Natural killer cell (primary cell): ENCODE measurements at places on chromosomes 12 and 14.
A peak's percentile ranks its signal among the peaks of the same experiment; 100 is the strongest.

GRCh38 chr12:57092876-57093414 lies 4.0 kb downstream of the NAB2 start:
- H3K27me3 ChIP-seq, result no peaks in the 10 kb centered on the region
- H3K4me1 ChIP-seq, result peaks cover 41% of the 10 kb centered on the region
- no peak overlapping the region for H3K27ac ChIP-seq
- no peak for DNase-seq
- H3K36me3 ChIP-seq, result peaks cover 32% of the 10 kb centered on the region

DNA sequence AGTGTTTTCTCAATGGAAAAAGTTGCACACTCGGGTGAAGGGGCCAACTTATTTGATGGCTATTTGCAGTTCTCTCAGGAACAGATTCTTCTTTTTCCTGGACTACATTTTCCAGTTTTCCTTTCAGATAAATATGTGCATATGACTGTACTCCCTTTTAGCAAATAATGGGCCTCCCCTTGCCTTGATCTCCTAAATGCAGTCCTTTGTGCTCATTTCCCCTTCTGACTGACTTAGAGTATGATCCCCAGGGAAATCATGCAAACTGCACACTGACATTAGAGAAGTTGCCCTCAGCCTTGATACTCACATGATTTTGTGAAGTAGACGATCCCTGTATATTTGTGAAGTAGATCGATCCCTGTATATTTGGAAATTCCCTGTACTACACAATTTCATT lies 492.9 kb upstream of the NOVA1 start:
- no peak overlapping the region for H3K4me3 ChIP-seq
- no peaks in the 10 kb centered on the region for H3K36me3 ChIP-seq
- H3K27ac ChIP-seq, result no peak overlapping the region
- H3K4me1 ChIP-seq, result no peaks in the 10 kb centered on the region
- DNase-seq, result no peak
- H3K27me3 ChIP-seq, result no peaks in the 10 kb centered on the region

GRCh38 chr14:90696720-90697119 lies 119.5 kb downstream of the TTC7B start:
- no peaks in the 10 kb centered on the region for H3K36me3 ChIP-seq
- H3K4me3 ChIP-seq, result no peak overlapping the region
- H3K27me3 ChIP-seq, result no peaks in the 10 kb centered on the region
- DNase-seq, result no peak
- no peaks in the 10 kb centered on the region for H3K4me1 ChIP-seq

GRCh38 chr14:93060841-93061240 lies 54.9 kb downstream of the ITPK1 start:
- H3K27me3 ChIP-seq, result no peaks in the 10 kb centered on the region
- peaks cover 53% of the 10 kb centered on the region for H3K4me1 ChIP-seq
- H3K27ac ChIP-seq, result no peak overlapping the region
- no peak overlapping the region for H3K4me3 ChIP-seq

GRCh38 chr14:65370801-65371248 lies 41.7 kb upstream of the FUT8 start:
- H3K36me3 ChIP-seq, result no peaks in the 10 kb centered on the region
- H3K4me1 ChIP-seq, result peaks cover 4% of the 10 kb centered on the region
- no peaks in the 10 kb centered on the region for H3K27me3 ChIP-seq
- DNase-seq, result no peak
- no peak overlapping the region for H3K27ac ChIP-seq

DNA sequence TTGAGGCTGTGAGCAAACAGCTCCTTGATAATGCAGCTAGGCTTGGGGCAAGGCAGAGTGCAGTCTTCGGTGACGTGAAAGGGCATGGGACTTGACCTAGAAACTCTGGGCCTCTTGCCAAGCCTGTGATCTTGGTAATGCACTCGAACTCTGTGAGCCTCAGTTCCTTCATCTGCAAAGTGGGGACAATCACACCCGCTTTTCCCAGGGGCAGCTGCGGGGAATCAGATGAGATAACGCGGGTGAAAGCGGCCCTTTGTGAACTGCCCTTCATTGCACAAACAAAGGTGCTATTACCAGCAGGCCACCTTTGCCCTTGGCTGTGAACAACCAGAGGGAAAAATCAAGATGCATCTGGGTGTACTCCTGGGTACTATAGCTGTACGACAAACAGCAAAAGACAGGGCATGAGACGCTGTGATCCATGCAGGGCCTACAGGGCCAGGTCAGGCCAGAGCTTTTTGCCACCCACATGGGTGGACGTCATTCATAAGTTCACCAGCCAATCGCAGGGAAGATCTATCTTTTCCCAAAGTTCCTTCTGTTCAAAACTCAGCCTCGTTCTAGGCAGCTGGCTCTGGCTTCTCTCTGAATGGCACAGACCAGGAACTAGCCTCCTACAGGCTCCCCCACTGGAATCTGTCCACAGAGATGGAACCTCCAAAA lies 3.2 kb downstream of the MSI1 start:
- peaks cover 5% of the 10 kb centered on the region for H3K4me1 ChIP-seq
- H3K4me3 ChIP-seq, result no peak overlapping the region
- no peak for DNase-seq

DNA sequence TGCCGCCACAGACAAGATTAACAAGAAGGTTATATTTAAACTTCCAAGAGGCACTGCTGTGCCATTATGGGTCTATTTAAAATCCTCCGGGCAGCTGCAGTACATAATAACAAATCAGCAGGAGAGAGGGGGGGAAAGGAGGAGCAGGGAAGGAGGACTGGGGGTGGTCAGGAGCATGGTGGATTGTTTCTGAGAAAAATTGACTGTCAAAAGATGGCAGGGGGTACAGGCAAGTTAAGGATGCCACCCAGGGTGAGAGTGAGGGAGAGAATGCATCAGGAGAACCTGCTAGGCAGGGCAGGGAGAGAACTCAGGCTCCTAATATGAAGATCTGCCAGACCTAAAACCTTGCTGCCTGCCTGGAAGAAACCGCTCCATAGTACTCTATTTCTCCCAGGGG lies 181.8 kb downstream of the GRIN2B start:
- H3K4me1 ChIP-seq, result no peaks in the 10 kb centered on the region
- H3K27me3 ChIP-seq, result no peaks in the 10 kb centered on the region
- no peaks in the 10 kb centered on the region for H3K36me3 ChIP-seq

GRCh38 chr12:6691473-6691872 lies 2.3 kb upstream of the ZNF384 start:
- H3K4me3 ChIP-seq, result no peak overlapping the region
- H3K4me1 ChIP-seq, result peaks cover 22% of the 10 kb centered on the region
- no peaks in the 10 kb centered on the region for H3K36me3 ChIP-seq

DNA sequence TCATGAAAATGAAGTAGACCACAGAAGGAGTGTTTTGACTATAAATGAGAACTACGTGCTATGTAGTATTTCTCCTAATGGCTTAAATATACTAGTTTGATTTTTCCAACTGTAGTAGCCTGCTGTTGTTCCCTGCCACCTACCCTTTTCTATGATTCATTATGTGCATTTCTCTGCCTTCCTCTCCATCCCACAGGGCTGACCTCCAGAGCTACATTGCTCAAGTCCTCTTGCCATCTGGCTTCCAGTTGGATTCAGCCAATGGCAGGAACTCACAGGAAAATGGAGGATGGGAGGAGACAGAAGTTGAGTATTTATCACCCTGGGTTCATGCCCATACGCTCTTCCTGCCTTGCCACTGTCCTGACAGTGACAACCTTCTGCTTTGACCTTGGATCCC lies 515.3 kb downstream of the SOX5 start:
- H3K27me3 ChIP-seq, result no peaks in the 10 kb centered on the region
- H3K4me3 ChIP-seq, result no peak overlapping the region
- H3K36me3 ChIP-seq, result no peaks in the 10 kb centered on the region
- no peaks in the 10 kb centered on the region for H3K4me1 ChIP-seq
- no peak overlapping the region for H3K27ac ChIP-seq
- DNase-seq, result no peak

DNA sequence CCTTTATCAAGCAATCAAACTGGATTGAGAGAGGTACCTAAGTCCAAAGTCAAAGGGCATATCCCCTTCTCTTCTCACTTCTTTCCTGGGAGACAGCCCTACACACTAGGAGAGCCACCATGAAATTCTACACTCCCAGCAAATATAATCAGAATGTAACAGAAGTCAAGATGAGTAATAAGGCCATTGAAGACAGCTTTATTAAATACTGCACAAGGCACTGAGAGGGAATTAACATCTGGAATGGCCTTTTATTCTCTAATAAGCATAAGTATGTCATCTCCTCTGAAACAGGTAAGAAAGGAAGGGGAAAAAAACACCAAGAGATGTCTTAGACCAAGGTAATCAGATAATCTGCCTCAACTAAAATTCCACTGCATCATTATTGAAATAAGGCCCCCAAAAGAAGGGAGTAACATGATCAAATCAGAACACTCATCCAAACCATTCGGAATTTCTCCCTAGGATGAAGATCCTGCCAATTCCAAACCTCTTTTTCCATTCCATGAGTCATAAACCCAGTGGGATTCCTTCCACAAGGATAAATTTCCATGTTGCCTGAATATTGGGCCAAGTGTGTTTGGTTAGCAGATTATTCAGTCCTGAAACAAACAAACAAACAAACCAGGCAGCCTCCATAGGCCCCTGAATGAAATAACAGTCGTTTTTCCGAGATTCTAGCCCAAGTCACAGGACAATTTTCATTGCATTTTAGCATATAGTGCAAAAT lies 19.9 kb downstream of the SLC35F4 start:
- no peaks in the 10 kb centered on the region for H3K36me3 ChIP-seq
- DNase-seq, result no peak
- H3K27me3 ChIP-seq, result no peaks in the 10 kb centered on the region

DNA sequence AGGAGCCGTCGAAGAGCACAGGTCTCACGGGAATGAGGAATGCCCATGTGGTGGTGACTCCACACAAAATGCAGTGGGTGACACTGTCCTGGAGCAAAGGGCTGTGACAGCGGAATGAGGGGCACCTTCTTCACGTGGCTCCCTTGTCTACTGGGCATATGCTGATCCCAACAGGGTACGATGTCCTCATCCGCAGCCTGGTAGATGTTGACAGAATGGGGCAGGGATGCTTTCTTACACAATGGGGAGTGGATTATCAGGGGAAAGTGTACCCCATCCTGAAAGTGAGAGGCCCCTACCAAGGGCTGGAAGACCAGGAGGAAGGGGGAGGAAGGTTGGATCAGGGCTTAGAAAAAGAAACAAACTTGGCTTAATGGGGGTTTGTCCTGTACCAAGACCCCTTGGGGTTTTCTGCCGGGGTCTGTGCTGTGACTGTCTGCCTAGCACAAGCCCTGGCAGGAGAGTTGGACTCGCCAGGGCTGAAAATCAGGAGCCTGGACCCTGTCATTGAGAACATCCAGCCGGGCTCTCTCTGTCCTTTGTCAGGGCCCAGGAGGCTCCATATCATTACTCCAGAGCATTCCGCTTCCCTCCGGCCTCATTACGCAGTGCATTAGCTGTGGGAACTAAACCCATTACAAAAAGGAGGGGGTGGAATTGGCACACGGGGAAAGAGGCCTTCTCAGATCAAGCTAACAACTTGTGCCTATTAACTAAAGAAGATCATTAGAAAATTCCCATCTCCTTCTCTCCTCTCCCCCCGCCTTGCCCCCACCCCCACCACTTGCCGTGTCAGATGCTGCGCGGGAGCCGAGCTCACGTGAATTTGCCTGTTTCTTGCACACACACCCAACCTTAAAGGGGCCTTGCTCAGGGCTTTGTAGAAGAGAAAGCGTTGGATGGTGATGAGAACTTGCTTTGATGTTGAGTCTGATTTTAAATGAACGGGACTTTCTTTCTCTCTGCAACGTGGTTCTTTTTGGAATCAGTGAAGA lies 171.8 kb upstream of the PARP11 start:
- DNase-seq, result no peak
- H3K27me3 ChIP-seq, result no peaks in the 10 kb centered on the region
- H3K36me3 ChIP-seq, result no peaks in the 10 kb centered on the region
- H3K4me3 ChIP-seq, result no peak overlapping the region

GRCh38 chr12:21819678-21820077 lies 45.2 kb upstream of the KCNJ8 start:
- no peak overlapping the region for H3K27ac ChIP-seq
- H3K27me3 ChIP-seq, result no peaks in the 10 kb centered on the region
- H3K36me3 ChIP-seq, result no peaks in the 10 kb centered on the region
- H3K4me3 ChIP-seq, result no peak overlapping the region
- H3K4me1 ChIP-seq, result no peaks in the 10 kb centered on the region

- no peak overlapping the region for H3K27ac ChIP-seq
- H3K36me3 ChIP-seq, result peaks cover 13% of the 10 kb centered on the region
- no peaks in the 10 kb centered on the region for H3K4me1 ChIP-seq
- DNase-seq, result no peak
- H3K4me3 ChIP-seq, result no peak overlapping the region
Measured at GRCh38 chr12:120787889-120788288, 62.3 kb downstream of the ACADS start.

- no peak overlapping the region for H3K4me3 ChIP-seq
- H3K27ac ChIP-seq, result no peak overlapping the region
- DNase-seq, result no peak
Measured at GRCh38 chr14:75771595-75771994, 110.5 kb downstream of the TTLL5 start.

GRCh38 chr12:105018776-105019175 lies 32.7 kb downstream of the NOPCHAP1 start:
- no peak for DNase-seq
- no peak overlapping the region for H3K4me3 ChIP-seq
- H3K4me1 ChIP-seq, result no peaks in the 10 kb centered on the region
- H3K27ac ChIP-seq, result no peak overlapping the region
- peaks cover 6% of the 10 kb centered on the region for H3K36me3 ChIP-seq

DNA sequence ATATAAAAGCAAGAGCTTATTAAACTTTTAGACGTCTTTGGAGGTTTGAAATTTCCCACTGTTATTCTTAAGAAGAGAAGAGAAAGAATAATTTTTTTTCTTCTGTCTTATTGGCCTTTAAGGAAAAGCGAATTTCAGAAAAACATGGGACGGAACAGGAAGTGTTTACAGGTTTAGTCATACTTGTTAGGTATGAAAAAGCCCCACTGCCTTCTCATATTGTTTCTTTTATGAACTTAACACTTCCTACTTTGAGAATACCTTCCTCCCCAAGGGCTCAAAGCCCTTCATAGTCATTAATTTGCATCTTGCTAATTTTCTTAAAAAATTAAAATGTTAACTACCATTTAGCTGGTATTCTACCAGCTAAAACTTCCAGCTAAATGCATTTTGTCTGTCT lies 82.0 kb downstream of the ETV6 start:
- peak; percentile 52 for DNase-seq
- H3K27me3 ChIP-seq, result no peaks in the 10 kb centered on the region
- H3K36me3 ChIP-seq, result no peaks in the 10 kb centered on the region

- DNase-seq, result no peak
- no peak overlapping the region for H3K27ac ChIP-seq
- H3K4me3 ChIP-seq, result no peak overlapping the region
Measured at GRCh38 chr14:105197211-105197641, 16.1 kb upstream of the NUDT14 start.
